Activated T-cell treated with anti-CD3 and anti-CD28 coated beads, Interleukin-2, amount 50 U/mL, for 72 hours (primary cell): ENCODE measurements at places on chromosomes 5 and 9.

- DNase-seq: no peak
Measured at GRCh38 chr5:126514131-126514557, 80.9 kb downstream of the ALDH7A1 start.

DNA sequence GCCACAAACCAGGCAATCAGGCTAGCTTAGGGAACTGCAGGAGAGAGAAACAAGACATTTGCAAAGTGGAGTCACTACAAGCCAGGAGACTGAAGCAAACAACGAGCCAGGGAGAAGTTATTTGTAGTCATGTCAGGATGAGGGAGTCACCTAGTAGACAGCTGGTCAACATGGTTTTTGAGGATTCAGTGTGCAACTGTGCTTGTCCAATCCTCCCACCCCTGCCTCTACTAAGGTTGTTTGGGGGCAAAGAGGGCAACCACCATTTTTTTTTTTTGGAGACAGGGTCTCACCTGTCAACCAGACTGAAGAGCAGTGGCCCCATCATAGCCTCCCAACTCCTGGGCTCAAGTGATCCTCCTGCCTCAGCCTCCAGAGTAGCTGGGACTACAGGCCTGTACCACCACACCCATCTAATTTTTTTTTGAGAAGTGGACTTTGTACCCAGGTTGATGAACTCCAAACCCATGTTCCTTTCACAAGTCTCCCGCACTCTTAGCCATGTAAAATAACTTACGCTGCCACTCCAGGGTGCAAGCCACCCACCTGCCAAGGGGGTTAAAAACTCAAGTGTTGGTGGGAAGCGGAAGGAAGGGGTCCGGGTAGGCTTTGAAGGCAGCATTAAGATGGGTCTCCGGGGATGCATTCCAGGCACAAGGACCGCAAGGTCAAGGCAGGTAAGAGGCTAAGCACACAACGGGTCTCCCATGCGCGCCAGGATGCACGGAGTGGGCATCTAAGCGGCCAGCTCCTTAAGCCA is 995 bp downstream of the RPL35 start:
- DNase-seq: no peak

DNA sequence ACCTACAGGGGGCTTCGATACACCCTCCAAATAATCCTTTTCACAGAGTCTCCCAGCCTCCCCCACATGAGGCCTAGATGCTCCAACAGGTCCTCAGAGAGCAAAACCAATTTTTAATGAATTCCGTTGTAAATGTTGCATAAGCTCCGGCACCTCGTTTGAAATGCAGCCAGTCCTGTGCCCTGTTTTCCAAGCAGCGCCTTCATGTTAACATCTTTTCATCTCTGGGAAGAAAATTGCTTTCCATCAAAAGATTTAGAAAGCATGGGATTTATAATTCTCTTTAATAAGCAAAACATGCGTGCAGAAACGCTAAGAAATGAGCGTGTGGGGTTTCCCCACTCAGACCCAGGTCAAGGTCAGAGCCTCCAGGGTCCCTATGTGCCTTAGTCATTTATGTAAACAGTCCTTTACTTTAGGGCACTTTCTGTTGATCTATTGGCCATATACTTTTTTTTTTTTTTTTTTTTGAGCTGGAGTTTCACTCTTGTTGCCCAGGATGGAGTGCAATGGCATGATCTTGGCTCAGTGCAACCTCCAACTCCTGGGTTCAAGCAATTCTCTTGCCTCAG is 177.5 kb upstream of the S1PR3 start:
- no peak for DNase-seq

GRCh38 chr5:79691007-79691406 is 1.4 kb downstream of the CMYA5 start:
- no peak for DNase-seq

- DNase-seq: no peak
Measured at GRCh38 chr9:78325343-78325742, 28.4 kb downstream of the PSAT1 start.

- no peak for DNase-seq
Measured at GRCh38 chr5:120367896-120368634, 96.0 kb upstream of the PRR16 start.

GRCh38 chr5:88686726-88687125 is 196.3 kb downstream of the MEF2C start:
- DNase-seq: no peak

DNA sequence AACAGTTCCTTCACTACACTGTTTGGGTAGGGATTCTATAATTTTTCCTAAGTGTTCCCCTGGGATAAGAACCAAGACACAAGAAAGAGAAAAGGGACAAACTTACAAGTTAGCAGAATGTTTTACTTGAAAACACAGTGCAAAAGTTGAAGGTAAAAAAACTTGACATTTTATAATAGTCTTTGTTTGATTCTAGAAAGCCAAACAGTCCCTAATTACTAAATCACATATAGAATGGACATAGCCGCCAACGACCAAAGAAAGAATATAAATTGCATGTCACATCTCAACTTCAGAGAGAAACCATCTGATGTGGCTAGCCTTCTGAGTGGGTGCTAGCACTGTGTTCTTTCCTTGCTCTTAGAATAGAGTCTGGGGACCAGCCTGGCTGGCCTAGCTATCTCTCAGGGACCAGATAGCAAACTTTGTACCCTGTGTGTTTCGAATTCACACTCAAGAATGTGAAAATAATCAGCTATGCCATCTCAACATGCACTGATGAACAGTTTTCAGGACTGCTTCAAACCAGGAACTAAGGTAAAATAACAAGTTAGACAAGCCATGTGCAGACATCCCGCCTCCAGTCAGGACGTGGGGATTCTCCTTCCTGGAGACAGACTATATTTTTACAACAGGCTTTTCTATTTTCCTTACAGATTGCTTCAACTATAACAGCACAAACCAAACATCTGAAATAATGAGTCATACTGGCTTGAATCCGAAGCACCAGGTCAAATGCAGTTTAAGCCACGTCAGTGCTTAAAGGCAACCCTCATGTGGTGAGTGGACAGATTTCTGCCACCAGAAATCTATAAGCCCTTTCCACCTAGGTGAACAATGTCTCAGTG is 53.7 kb downstream of the LHFPL2 start:
- DNase-seq: no peak

DNA sequence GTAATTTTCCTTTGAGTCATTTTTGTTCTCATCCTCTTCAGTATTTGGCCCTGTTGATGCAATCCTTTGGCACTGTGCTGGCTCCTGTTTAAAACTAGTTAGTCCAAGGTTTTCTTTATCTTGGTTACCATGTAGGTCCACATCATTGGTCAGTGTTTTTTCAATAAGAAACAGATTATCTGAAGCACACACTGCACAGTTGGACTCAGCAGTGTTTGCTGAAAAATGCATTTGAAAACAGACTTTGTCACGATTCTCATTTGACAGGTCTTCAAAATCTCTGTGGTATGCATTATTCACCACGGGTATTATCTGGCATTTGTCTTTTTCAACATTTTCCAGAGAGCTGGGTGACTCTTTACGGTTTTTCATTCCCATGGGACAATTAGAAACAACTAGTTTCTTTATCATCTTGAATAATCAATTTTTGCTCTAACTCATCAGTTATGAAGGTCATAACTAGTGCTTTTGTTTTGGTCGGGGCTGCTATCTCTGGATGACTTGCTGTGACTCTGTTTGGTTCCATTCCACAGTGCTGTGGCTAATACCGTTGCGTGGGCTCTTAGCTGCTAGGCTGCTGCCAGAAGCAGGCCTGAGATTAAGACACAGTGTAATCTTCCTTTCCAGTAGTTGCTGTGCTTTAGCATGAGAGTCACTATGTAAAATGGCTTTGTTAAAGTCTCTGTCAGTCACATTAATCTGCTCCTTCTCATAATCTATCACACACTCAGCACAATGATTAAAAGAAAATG is 36.2 kb downstream of the NUDT12 start:
- DNase-seq: no peak

DNA sequence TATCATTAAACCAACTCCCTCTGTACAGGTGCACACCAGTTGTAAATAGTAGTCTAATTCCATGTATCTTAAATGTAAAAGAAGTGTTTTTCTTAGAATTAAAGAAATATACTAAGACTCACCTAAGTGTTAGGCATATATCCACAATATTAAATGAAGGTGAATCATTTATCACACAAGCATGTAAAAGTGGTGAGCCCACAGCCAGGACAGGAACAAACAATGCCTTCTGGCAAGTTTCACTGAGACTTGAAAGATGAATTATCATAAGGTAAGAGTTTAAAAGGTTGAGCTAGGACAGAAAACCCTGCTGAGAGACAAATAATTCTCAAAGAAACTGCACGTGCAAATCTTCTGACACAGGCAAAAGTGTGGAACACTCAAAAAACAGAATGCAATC is 832.5 kb downstream of the TAF11L14 start:
- no peak for DNase-seq

- DNase-seq: no peak
Measured at GRCh38 chr5:96852759-96853158, 23.5 kb upstream of the ERAP2 start.

GRCh38 chr9:38205279-38205678 is 136.3 kb upstream of the SHB start:
- DNase-seq: no peak

DNA sequence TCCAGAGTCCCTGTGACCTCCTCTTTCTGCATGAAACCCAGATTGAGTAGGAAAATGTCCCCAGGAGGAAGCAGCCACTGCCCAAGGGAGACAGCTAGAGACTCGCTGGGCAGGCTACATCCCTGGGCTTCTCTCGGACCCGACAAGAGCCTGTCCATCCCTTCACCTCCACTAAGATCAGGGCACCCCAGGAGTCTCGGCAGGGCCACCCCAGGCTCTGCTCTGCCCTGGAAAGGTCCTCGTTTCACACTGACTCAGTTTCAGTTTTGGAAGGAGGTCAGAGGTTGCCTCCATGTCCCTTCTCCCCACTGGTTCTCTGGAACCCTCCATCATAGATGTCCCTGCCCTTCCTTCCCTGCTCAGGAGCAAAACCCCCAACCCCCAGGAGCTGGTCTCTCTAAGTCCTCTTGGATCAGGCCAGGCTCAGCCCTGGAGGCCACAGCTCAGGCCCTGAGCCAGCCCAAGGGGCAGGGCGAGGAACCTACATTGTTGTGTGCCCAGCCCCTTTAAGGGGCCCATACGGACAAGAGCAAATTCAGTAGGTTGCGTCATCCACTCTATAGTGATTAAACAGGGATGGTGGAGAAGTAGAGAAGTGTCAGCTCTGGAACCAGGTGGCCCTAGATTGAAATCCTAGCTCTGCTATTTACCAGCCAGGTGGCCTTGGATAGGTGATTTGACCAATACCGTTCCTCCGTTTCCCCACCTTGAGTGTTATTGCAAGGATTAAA is 37.4 kb downstream of the C9orf50 start:
- no peak for DNase-seq

- no peak for DNase-seq
Measured at GRCh38 chr9:87748881-87749280, 23.0 kb downstream of the CTSL start.

DNA sequence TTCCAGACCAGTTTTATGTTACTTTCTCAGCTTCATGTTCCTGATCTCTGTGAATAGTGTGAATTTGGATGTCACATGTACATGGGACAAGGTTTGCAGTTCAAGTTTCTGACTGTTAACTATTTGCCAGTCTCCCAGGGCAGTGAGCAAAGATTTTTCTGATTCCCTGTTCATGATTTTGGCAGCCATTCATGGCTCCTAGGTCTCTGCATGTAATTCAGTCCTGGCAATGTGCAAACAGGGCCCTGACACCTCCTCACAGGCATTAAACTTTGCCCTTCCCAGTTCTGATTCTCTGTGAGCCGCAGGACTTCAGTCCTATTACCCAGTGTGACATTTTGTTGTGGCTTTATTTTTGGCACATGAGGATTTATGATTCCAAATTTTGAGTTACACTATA is 349.7 kb downstream of the ARRDC3 start:
- no peak for DNase-seq

- DNase-seq: no peak
Measured at GRCh38 chr5:150612405-150612804, 28.1 kb upstream of the SYNPO start.

DNA sequence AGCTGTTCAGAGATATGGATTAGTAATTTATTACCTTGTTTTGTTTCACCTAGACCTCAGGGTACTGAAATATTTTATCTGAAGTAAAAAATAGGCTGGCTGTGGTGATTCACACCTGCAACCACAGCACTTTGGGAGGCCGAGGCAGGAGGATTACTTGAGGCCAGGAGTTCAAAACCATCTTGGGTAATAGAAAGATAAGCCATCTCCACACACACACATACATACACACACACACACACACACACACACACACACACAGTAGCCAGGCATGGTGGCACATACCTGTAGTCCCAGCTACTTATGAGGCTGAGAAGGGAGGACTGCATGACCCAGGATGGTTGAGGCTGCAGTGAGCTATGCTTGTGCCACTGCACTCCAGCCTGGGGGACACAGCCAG is 3.7 kb downstream of the ANXA2R start:
- no peak for DNase-seq

DNA sequence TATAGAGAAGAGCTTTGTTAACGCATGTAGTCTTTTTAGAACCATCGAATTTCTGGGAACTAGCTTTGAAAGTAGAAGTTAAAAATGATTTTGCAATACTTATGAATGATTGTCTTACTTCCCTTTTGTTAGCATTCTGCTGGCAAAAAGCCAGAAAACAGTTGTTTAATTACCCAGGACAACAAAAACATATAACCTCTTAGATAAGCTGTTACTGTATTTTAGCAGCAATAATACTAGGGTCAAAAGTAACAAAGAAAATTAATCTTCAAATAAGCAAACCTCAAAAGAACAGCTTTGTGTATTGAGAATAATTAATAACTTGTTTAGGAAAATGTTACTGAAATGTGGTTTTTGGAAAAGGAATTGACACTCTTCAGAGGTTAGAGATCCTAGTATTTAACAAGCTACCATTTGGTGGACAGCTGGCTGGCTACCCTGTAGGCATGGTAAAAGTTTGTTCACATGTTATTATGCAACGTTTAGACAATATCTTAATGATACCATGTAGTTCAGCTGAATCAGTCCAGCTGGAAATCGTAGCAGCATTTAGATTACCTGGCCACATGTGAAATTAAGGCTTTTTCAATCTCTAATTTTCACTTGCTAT is 3.8 kb downstream of the FGF10 start:
- DNase-seq: no peak

GRCh38 chr9:68476847-68477246 is 63.8 kb downstream of the TMEM252 start:
- no peak for DNase-seq

GRCh38 chr9:35556776-35557175 is 48.3 kb upstream of the TESK1 start:
- no peak for DNase-seq

DNA sequence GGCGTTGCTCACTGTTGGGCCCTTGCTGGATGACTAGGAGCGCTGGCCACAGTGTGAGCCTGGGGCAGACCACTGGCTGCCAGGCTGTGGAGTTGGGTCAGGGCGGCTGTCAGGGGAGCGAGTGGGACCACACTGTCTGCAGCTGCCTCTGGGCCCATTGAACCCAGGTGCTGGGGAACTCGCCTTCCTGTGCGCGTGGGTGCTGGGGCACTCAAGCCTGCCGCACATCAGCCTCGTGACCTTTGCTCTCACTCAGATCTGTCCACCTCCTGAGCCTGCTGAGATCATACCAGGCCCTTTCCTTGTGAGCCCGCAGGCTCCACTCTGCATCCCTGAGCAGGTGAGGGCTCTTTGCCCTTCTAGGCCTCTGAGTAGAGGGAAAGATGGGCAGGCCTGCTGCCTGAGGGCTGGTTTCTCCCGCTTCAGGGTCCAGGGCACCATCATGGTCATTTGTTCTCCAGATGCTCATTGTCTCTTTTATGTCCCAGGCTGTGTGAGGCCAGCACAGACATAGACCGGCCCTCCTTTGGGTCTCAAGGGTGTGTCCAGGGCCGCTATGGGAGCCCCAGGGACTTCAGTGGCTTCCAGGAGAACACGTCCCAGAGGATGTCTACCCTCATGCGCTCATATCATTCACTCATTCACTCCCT is 26.5 kb downstream of the WNK2 start:
- DNase-seq: no peak

- DNase-seq: no peak
Measured at GRCh38 chr9:113364951-113365350, 11.8 kb downstream of the HDHD3 start.
